ENCODE measurements at places on chromosomes 11 and 22.

DNA sequence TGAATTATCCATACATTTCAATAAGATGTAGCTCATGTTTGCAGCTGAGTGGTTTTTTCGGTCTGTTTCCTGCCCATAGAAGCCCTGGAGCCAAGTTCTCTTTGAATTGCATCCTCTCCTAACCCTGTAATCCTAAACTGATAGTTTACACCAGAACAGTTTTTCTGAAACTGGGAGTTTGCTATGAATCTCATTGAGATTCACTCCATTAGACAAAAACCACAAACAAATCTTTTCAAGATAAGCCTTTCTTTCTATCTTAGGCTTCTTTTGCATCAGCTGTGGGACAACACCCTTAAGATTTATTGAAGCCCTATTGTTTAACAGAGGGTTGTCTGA is 324.8 kb downstream of the DYNC2H1 start:
- DNase-seq = no peak

- DNase-seq = no peak
These were observed 23.7 kb upstream of the KLHL35 start for GRCh38 chr11:75456596-75457183.

DNA sequence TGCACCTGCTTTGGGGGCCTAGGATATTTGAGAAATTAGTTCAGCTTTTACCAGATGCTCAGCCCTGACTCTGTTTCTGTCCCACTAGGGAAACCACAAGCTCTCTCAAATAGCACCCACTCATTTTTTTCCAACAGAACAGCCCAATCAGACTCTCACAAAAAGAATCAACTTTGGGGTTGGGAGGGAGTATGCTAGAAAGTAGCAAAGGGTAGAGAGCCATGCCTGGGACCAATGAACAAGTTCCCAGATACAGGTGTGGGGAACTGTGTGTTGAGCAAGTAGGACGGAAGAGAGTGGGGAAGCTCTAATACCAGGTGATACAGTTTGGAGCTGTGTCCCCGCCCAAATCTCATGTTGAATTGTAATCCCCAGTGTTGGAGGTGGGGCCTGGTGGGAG is 41.1 kb downstream of the TRIM66 start:
- DNase-seq = no peak

DNA sequence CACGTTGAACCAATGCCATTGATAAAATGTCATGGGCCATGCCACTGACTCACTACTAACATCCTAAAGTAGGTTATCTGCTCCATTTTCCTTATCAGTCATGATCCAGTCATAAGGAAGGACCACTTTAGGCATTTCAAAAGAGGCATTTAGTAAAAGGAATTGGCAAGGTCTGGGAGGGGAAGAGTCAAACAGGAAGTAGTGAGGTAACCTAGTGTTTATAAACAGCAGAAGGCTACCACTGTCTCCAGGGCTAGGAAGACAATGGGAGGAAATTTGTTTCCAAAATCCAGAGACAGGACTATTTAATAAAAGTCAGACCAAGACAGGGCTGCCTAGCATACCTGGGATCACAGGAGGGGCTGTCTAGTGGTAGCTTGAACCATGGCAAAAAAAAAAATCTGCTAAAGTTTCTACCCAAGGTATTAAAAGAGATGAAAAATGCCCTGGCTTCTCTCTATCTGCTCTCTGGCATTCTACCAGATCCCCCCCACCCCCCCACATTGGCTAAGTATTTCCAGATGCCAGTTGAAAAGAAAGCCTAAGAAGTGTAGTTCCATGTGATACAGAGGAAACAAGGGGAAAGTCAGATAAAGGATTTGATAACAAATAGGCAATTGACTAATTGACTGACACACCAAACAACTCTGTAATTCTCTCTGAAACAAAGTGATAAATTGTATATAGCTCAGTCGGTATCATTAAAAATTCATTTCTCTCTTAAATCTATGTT is 50.4 kb upstream of the C11orf87 start:
- no peak for DNase-seq

DNA sequence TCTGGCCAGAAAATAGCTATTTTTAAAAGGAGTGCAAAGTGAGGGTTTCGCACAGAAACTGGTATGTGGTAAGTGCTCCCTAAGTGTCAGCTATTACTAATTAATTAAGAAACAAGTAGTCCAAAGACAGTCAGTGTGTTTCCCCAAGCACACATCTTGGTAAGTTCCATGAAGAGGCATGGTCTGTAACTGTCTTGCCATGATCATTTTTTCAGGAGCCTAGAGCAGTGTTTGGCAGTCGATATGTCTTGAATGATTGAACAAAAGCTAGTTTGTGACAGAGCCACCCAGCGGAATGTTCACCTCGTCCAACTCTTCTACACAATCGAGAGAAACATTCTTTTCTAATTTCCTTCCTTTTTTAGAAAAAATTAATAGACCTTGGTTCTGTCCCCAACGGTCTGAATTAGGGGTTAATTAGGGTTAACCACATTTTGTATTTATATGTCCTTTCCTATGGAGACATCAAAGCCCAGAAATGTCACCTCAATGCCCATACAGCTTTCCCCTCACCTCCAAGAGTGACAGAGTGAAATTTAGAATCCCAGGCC is 57.6 kb upstream of the FTH1 start:
- DNase-seq = no peak

DNA sequence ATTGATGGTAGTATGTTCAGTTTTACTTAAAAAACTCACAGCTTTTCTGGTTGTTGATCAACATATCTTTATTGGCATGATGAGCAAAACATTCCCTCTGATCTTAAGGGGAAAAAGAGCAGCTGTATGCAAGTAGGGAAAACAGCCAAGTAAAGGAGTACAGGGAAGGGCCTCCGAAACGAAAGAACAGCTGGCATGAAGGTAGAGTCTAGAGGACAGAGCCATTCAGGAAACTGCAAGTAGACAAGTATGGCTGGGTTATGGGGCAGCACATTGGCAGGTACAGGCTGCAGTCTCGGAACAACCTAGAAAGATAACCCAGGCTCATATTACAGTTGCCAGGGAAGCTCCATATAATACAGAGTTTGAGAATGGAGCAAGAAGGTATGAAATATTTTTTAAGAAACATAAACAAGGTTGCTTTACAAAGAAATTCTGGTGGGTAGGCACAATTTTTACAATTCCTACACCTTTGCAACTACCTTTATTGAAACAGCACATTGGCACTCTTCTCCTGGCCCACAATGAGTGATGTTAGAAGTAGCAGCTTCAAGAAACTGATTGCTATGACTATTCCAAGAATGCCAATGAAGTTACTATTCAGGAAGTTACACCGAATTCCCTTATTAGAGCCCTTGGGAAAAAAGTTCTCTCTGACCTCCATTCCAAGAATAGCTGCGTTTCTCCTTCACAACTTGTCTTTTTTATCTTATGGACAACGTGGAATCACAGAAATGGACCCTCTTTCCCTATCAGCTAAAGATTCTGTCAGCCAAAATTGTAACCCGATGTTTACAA is 45.2 kb downstream of the LGR4 start:
- DNase-seq = no peak

- no peak for DNase-seq
These were observed 335 bp downstream of the ZNF408 start for GRCh38 chr11:46701078-46701654.

DNA sequence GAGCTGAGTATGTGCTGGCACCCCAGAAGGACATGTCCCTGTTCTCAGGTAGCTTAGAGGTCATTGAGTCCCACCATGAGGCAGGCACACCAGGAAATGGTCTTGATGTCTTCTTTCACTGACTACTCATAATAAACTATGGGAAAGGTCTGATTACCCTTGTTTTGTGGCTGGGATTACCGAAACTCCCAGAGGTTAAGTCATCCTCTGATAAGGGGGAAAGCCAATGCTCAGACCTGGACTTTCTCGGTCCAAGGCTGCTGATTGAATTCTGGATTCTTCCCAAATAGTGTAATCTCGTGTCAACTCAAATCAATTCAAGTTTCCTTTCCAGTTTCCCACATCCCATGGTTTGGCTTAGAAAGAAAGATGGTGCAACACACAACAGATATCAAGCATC is 3.7 kb upstream of the CD44 start:
- DNase-seq = no peak

GRCh38 chr11:87187076-87187475 is 149.3 kb downstream of the TMEM135 start:
- no peak for DNase-seq

- DNase-seq = no peak
These were observed 13.2 kb downstream of the A4GALT start for GRCh38 chr22:42707496-42707895.

GRCh38 chr22:25701056-25701780 is 40.8 kb upstream of the MYO18B start:
- no peak for DNase-seq

GRCh38 chr22:40387746-40388145 is 17.4 kb downstream of the SGSM3 start:
- DNase-seq = no peak

DNA sequence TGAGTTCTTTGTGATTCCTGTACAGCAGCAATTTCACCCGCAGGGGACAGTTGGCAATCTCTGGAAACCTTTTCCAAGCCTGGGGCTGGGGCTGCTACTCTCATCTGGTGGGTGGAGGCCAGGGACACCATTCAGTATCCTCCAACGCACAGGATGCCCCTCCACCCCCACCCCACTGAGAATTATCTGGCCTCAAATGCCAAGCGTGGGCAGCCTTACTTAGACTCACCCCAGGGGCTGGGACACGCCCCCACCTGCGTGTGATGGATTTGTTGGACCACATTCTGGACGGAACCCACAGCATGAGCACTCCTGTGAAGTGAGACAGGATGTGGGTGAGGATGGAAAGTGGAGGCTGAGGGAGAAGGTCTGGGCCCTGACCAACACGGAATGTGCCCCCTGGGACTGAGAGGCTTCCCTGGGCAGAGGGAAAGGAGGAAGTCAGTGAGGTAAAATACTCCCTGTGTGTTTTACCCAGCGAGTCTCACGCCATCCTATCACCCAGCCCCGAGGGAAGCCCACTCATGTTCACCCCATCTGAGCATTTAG is 13.7 kb downstream of the RASD2 start:
- DNase-seq = no peak

DNA sequence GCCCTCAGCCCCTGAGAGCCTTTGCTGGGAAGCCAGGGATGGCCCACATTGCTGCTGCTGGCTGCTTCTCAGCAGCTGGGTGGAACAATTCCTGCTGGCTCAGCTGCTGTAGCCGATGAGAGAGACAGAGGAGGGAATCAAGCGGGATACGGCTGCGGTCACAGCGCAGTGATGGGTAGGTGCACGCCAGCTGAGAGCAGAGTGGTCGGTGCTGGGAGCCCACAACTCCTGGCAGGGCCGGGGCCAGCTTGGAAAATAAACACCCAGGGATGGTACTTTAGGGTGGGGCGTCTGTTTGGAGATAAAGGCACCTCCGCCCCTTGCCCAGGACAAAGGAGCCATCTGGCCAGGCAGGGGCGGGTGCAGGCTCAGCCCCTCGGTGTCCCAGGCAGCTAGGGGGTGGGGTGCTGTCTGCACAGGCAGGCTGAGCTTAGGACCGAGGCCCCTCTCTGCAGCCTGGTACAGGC is 480.5 kb downstream of the MIAT start:
- DNase-seq = no peak

- no peak for DNase-seq
These were observed 13.2 kb upstream of the SSTR3 start for GRCh38 chr22:37225481-37225880.

GRCh38 chr11:116829525-116830183 is at the start of gene APOC3:
Gene APOC3, plus strand, starts transcription at chr11:116829907. Its CDS starts 676 bp downstream, at chr11:116830583.
- DNase-seq = no peak

GRCh38 chr11:12180257-12181205 is 70.1 kb downstream of the MICAL2 start:
- DNase-seq = no peak

- DNase-seq = no peak
These were observed 21.5 kb downstream of the NUP98 start for GRCh38 chr11:3775736-3776406.

- DNase-seq = no peak
These were observed 14.8 kb downstream of the EXT2 start for GRCh38 chr11:44110231-44110679.

- no peak for DNase-seq
These were observed 2.5 kb upstream of the RCN1 start for GRCh38 chr11:32088117-32088941.

GRCh38 chr11:34631737-34632104 is 10.8 kb downstream of the EHF start:
- DNase-seq = no peak

- no peak for DNase-seq
These were observed 654.3 kb downstream of the NTM start for GRCh38 chr11:132024587-132025295.

- DNase-seq = no peak
These were observed 2254.0 kb downstream of the LRRC4C start for GRCh38 chr11:39205236-39205995.

- DNase-seq = no peak
These were observed 108.9 kb upstream of the NCAM1 start for GRCh38 chr11:112852143-112852866.

DNA sequence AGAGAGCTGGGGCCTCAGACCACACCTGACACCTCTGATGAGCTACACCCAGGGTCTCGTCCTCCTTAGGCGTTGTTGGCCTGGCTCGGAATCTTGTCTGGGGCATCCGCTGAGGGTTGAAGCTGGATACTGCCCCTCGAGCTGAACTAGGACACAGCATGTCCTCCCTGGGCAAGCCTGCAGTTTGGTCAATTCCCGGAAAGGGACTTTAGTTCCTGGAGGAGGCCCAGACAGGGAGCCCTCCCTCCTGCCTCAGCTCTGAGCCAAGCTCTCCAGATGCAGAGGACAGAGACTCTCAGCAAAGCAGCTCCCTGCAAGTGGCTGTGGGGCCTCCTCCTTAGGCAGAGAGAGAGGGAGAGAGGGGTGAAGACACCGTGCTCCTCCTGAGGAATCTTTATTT is 4.9 kb downstream of the APOL3 start:
- DNase-seq = no peak

GRCh38 chr11:60970369-60970774 is 1.1 kb upstream of the CD6 start:
- DNase-seq = peak; percentile 7

DNA sequence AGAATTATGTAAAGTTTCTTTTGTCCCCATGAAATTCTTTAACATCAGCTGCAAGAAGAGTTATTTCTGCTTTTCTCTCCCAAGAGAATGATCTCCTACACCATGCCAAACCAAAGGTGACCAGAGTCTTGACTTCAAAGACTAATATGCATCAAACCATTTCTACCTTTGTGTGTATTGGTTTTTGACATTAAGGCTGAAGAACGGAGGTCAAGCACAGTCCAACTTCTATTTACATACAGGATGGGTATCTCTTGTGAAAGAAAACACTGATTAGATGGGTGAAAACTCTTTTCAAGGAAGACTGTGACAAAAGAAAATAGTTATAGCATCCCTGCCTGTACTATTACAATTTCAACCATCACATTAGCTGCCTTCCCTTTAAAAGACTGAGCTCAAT is 256.3 kb downstream of the CADM1 start:
- no peak for DNase-seq

GRCh38 chr11:534396-535209 is 773 bp downstream of the HRAS start:
- no peak for DNase-seq

GRCh38 chr11:64877390-64878222 is 815 bp downstream of the EHD1 start:
- DNase-seq = no peak

All from NCI-H2107 (cell line).